ENCODE measurements at places on chromosomes 6 and 20. TPM values are rescaled to one million over a fixed set of nuclear protein-coding genes. Genes with fewer than 3 reads are reported as not detected.

GRCh38 chr6:30194797-30195690, 18.2 kb downstream of the TRIM26 start:
- no peak for DNase-seq

DNA sequence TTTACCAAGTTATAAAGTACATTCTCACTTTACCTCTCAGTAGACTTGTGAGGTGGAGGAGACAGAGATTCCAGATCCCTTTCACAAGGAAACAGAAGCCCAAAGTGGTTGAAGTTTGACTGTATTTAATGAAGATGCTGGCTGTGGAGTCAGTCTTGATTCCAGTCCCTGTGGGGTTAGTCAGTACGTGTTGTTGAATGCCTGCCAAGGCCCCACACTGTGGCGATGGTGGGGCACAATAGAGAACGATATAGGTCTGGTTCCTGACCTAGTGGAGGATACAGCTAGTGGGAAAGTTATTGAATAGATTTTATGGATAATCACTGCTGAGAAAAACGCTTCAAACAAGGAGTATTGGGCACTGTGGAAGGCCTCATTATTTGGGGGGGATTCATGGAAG, 71.4 kb downstream of the LRRC1 start:
- DNase-seq = no peak

- no peak for DNase-seq
These were observed 300.3 kb downstream of the PRL start for GRCh38 chr6:21996425-21997118.

- DNase-seq = no peak
These were observed 340.0 kb downstream of the ADGRB3 start for GRCh38 chr6:68975064-68975463.

PRDM13 gene
- not detected for polyA plus RNA-seq

DNA sequence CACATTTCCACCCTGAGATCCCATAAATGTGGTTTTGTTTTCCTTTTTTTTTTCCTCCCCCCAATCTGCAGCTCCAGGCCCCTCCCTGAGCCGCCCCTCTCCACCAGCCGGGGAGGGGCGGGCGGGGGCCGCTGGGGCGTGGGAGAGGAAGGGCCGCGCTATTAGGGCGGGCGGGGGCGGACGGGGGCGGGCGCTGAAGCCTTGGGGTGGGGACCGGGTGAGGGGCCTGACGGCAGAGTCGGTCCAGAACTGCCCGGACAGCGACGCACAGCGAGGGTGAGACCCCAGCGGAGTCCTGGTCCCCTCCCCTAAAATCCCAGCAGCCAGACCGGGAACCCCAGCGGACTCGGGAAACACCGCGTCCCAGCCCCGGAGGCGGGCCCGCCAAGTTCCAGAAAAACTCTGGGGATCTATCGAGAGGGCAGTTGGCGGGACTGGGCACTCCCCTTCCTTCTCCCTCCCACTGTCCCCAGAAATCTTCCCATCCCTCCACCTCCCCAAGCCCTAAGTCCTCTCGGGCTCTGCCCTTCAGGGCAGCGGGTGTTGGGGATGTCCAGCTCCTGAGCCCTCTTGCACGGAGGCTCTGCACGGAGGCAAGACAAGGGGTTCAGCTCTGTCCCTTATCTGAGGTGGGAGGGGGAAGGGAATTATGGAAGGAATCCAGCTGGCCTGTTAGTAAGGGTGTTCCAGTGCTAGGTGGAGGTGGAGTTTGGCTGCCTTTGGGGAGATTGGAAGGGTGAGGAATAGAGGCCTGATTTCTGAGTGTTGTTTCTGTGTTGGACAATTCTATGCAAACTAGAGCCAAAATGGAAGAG, at the start of gene PRICKLE4:
PRICKLE4 (plus strand) TSS at position 232 of the 815 bp plus-strand sequence. CDS start 2,692 bp downstream, outside the sequence.
- DNase-seq = no peak

ZNF311 gene
- polyA plus RNA-seq = 6.3 TPM

SLC12A5 gene
- polyA plus RNA-seq = 1.8 TPM

SEC23B gene
- polyA plus RNA-seq = 68.1 TPM

- DNase-seq = no peak
These were observed 33.0 kb downstream of the GJA10 start for GRCh38 chr6:89927264-89927663.

- no peak for DNase-seq
These were observed 160.2 kb downstream of the MRPL14 start for GRCh38 chr6:43966853-43967718.

SEMG1 gene
- polyA plus RNA-seq = not detected

GRCh38 chr6:149889326-149889725, 8.6 kb downstream of the RAET1E start:
- DNase-seq = no peak

DNA sequence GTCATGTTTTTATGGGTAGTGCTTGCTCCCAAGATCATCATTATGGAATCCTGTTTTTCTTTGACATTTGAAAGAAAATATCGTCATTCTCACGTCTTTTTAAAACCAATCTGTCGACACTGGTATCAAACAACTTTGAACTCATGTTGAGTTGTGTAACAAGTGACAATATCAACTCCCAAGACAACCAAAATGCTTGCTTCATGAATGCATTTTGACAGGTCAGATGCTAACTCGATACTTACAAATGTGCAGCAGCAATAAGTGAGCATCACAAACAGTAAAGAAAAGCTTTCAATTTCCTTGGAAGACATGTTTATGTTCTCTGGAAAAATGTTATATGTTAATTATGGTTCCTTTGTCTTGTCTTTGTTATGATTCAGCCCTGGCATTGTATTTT, 125.9 kb downstream of the EPHA7 start:
- DNase-seq = no peak

ZBTB12 gene
- 25.5 TPM for polyA plus RNA-seq

GRCh38 chr20:36307412-36308325, 1.5 kb downstream of the DLGAP4 start:
- DNase-seq = no peak

MDFI gene
- polyA plus RNA-seq = 32.0 TPM

DNA sequence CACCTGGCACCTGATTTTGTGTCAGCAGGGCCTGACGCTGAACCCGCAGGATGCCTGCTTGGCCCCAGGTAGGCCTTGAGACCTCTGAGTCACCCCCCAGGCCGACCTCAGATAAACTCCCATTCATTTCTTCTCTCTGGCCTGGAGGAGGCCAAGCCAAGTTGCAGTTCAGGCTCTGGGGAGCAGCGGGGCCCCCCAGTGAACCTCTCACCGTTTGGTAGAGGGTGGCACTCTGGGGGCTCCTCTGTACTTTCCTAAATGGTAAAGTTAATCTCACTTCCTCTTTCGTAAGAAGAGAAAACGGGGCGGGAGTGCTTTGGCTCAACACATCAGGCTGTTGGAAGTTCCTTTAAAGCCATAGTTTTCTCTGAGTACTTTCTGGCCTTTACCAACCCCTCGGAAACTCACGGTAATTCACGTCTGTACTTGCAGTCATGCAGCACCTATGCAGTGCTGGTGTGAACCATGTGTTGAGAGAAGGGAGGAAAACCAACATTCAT, 2.8 kb downstream of the SIRPA start:
- DNase-seq = no peak

CCM2L gene
- polyA plus RNA-seq = 6.3 TPM
